ENCODE measurements at places on chromosomes 7 and 10.

- H3K27ac ChIP-seq, result no peak overlapping the region
- DNase-seq, result no peak
- no peak overlapping the region for H3K4me3 ChIP-seq
- no peaks in the 10 kb centered on the region for H3K4me1 ChIP-seq
- H3K27me3 ChIP-seq, result no peaks in the 10 kb centered on the region
- no peaks in the 10 kb centered on the region for H3K36me3 ChIP-seq
Observed at GRCh38 chr7:68457481-68457880, 1140.8 kb upstream of the AUTS2 start.

- H3K27ac ChIP-seq, result no peak overlapping the region
- no peaks in the 10 kb centered on the region for H3K4me1 ChIP-seq
- DNase-seq, result no peak
Observed at GRCh38 chr10:100253041-100253440, 14.4 kb downstream of the CWF19L1 start.

DNA sequence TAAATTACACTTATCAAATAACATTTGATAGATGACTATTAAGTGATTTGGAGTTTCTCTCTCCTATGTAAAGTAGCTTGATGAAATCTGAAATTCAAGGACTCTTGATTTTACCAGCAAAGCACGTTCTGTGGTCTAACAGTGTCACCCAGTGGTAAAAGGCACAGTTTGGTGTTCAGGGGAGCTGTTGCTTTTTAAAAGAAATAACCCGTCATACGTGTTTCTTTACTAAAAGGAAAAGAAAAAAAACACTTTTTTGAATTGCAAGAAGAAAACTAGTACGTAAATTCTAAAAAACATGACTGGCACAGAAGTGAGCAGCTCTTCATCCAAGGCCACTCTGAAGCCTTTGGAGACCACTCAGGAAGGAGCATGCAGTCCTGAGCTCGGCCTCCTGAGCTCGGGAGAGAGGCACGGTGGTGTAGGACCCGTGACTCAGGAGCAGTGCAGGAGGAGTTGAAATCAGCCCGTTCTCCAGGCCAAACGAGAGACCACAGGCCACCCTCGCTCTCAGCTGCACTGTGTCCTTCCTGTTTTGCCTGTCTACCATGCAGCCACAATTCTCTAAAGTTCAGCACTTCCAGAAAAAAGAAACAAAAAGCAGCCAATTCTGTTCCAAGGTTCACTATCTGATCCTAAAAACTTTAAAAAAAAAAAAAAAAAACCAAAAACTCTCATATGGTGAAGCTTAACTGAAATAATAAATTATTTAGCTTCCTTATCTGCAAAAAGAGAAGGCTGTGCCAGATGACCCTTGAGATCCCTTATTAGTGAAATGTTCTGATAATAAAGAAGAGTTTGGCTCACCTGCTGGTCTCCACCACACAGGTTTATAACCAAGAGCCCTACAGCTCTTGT lies 212.6 kb upstream of the FRMD4A start:
- no peak for DNase-seq
- peak overlapping the region; percentile 75 for H3K27ac ChIP-seq
- H3K36me3 ChIP-seq, result peaks cover 76% of the 10 kb centered on the region
- peaks cover 76% of the 10 kb centered on the region for H3K4me1 ChIP-seq
- H3K4me3 ChIP-seq, result peak overlapping the region; percentile 53

DNA sequence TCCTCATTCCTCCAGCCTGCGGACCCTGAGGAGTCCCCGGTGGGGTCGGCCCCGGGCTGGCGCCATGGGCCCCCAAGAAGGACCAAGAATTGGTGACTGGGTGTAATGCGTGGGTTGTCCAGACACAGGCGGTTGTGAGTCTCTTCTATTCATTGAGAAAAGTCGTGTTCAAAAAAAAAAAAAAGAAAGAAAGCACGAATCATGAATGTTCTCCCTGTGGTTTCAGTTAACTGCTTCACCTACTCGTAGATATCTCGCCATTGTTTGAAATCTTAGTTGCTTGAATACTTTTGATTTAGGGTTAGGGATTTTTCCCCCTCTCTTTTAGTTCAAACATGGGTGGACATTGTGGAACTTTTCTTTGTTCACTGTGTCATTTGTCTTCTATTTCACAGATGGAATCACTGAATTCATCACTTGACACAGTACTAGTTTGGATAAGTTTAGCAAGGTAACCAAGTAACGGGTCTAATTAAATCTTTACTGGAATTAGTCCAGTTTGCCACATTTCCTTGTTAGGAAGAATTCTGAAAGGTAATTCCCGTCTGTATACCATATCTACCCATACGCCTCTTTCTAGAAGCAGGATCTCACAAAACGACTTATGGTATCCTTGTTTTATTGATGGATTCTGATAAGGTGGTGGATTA lies 775 bp downstream of the STARD3NL start:
- H3K4me1 ChIP-seq, result peaks cover 39% of the 10 kb centered on the region
- no peaks in the 10 kb centered on the region for H3K27me3 ChIP-seq
- H3K36me3 ChIP-seq, result peaks cover 9% of the 10 kb centered on the region
- peak overlapping the region; percentile 97 for H3K4me3 ChIP-seq

GRCh38 chr10:74691164-74691563 lies 135.2 kb upstream of the KAT6B start:
- no peaks in the 10 kb centered on the region for H3K27me3 ChIP-seq
- no peak for DNase-seq
- H3K36me3 ChIP-seq, result peaks cover 32% of the 10 kb centered on the region

- H3K27me3 ChIP-seq, result no peaks in the 10 kb centered on the region
- H3K4me3 ChIP-seq, result no peak overlapping the region
- DNase-seq, result no peak
- H3K27ac ChIP-seq, result no peak overlapping the region
- no peaks in the 10 kb centered on the region for H3K4me1 ChIP-seq
Observed at GRCh38 chr7:158278745-158279320, 308.8 kb downstream of the PTPRN2 start.

- DNase-seq, result no peak
- no peaks in the 10 kb centered on the region for H3K36me3 ChIP-seq
- H3K4me1 ChIP-seq, result no peaks in the 10 kb centered on the region
- no peaks in the 10 kb centered on the region for H3K27me3 ChIP-seq
- H3K27ac ChIP-seq, result no peak overlapping the region
- H3K4me3 ChIP-seq, result no peak overlapping the region
Observed at GRCh38 chr7:82049442-82049841, 279.6 kb upstream of the HGF start.

DNA sequence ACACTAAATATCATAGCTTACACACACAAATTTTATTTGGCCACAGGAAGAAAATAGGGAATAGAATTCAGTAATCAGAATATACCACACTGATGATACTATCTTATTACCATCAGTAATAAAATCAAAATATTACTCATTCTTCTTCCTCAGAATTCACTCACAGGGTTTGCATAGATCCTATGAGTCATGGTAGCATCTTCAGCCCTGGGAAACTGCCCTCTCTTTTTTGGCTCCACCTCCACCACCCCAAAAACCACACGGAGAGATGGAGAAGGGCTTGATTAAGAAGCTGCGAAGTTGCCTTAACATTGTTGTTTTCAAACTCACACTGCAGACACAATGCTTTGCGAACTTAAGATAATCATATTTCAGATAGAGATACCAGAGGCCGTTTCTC lies 154.1 kb upstream of the AHR start:
- no peaks in the 10 kb centered on the region for H3K27me3 ChIP-seq
- H3K27ac ChIP-seq, result no peak overlapping the region
- DNase-seq, result no peak
- H3K36me3 ChIP-seq, result no peaks in the 10 kb centered on the region

DNA sequence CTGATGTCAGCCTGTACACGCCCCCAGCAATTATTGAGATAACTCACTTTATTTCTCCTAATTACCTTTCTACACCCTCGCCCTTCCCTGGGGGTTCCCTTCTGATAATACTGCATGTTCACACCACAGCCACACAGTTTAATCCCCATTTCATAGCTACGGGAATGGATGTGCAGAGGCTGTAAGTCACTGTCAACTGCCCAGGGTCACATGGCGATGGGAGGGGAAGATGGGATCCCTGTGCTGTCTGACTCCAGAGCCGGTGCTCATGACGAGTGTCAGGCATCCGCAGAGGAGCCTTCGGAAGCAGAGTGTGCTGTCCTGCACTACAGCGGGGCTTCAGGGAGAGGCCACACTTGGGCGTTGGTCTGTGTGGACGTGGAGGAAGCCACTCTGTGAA lies 688.7 kb downstream of the SDK1 start:
- H3K4me3 ChIP-seq, result no peak overlapping the region
- no peaks in the 10 kb centered on the region for H3K36me3 ChIP-seq
- DNase-seq, result no peak
- H3K27me3 ChIP-seq, result peaks cover 2% of the 10 kb centered on the region

Measured in activated B cell treated with CpG ODN at 0.5 μM for 24 hours (primary cell).